Metanephros (tissue), 2 donors: ENCODE measurements at places on chromosomes 13 and 19. TPM values are rescaled to one million over a fixed set of nuclear protein-coding genes. Genes with fewer than 3 reads are reported as not detected.

Gene SIAH3
- total RNA-seq = 0.99 TPM

Gene OSCAR
- 1.3 TPM for total RNA-seq

Gene SIGLECL1
- not detected for total RNA-seq

Gene CRB3
- 57.0 TPM for total RNA-seq

Gene FSD1
- total RNA-seq = 2.9 TPM

Gene FUT3
- total RNA-seq = 0.41 TPM

Gene ATP8A2
- 4.1 TPM for total RNA-seq

Gene IGFL1
- total RNA-seq = not detected
